Stimulated activated CD4-positive, alpha-beta T cell treated with anti-CD3 and anti-CD28 coated beads, Interleukin-15, amount 100 ng/mL, for 24 hours (primary cell): ENCODE measurements at places on chromosomes 13 and 19.

- DNase-seq = no peak
Observed at GRCh38 chr19:497869-498510, 1.7 kb downstream of the MADCAM1 start.

- no peak for DNase-seq
Observed at GRCh38 chr13:99191900-99192399, 8.7 kb upstream of the UBAC2 start.

GRCh38 chr13:112961457-112962369 lies 7.3 kb upstream of the MCF2L start:
- DNase-seq = no peak

- no peak for DNase-seq
Observed at GRCh38 chr13:113938246-113938645, 35.6 kb downstream of the C13orf46 start.

GRCh38 chr19:18612772-18613588 lies at the start of gene TMEM59L:
Gene TMEM59L (plus strand): TSS chr19:18612870. CDS start chr19:18612959, 89 bp downstream.
- DNase-seq = peak; percentile 62

- peak; percentile 47 for DNase-seq
Observed at GRCh38 chr19:43524922-43525835, 1.8 kb downstream of the ETHE1 start.

DNA sequence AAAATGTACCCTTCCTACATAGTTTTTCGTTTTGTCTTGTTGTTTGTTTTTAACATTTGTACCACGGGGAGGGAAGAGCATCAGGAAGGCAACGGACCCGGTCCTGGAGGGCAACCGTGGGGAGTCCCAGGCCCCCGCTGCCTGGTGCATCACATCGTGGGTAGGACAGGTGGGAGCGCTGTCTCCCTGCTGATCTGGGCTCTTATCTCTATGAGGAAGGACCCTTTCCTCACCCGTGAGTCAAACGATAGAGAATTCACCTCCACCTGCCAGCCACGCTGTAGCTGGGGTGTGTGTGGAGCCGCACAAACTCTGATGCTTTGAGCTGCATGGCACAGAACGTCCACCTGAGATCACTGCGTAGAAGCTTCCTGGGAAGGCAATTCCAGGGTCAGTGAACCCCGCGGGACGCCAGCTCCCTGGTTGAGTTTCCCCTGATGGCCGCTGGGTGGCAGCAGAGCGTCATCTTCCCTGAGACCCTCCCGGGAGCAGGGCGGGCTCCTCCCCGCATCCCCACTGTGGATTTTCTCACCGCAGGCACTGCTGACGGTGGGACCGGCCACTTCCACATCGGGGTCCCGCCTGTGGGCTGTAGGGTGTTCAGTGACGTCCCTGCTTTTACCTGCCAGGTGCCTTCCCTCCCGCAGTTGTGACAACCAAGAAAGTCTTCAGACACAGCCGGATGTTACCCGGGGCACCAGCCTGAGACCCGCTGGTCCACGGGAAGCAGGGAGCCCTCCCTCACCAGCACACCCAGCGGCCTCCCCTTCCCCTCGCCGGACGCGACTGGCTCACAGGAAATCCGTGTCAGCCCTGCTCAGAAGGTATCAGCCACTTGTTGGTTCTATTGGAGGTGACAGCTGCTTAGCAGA lies 54.7 kb downstream of the ZNF787 start:
- DNase-seq = peak; percentile 72
